ENCODE measurements at places on chromosomes 6 and 20.

- peak; percentile 65 for DNase-seq
Observed at GRCh38 chr6:34664256-34664971, 32.2 kb downstream of the ILRUN start.

DNA sequence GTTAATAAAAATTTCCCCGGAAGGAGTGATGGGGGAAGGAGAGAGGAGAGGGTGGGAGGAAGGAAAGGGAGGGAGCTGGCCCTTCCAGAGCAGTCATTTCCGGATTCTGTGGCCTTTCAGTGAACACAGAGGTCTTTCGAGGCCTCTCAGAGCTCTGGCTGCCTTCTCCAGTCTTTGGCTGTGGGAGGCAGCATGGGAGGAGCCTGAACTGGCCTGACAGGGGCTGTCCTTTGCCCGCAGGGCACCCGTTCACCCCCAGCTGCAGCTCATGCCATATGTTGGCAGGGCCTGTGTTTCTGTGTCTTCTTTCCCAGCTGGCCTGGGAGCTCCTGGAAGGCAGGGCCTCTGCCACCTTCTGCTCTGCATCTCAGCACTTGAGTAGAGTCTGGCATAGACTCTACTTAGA is 95.5 kb downstream of the PPP1R14C start:
- DNase-seq = no peak

GRCh38 chr6:38337819-38338465 is 301.8 kb downstream of the BTBD9 start:
- peak; percentile 87 for DNase-seq

DNA sequence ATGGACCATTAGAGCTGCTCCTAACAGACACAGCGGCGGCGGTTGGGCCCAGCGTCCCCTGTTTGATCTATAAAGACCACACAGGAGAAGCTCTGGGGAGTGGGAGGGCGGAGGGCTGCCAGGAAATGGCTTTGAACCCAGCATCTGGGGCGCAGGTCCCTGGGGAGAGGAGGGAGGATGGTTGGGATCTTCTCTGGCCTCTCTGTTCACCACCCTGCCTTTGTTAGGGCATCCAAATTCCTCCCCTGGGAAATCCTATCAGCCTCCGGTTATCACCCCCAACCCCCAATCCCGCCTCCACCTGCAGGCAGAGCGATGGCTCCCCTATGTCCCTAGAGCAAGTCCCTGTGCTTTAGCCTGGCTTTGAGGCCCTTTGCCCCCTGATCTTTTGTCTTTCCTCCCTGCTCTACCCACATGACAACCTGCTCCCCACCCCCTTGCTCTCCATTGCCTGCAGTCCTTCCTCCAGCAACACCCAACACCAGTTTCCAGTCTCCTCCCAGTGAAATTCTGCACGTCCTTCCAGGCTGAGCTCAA is 7.1 kb downstream of the XKR7 start:
- DNase-seq = no peak

DNA sequence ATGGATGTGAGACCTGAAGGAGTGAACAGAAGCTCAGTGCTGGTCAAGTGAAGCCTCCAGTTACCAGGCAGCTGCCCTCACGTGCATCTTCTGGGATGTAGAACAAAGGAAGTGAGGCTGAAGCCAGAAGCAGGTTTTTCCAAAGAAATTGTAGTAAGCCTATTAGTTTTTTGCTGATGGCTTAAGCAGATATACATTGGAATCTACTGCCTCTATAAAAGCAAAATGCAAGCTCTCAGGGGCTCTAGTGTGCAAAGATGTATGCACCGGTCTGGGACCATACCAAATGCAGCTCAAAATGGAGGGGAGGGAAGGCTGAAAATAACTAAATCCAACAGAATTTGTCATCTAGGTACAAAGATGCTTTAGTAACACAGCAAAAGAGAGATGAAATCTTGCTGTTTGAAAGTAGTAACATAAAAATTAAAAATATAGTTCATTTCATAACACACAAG is 77.0 kb downstream of the DTNBP1 start:
- no peak for DNase-seq

DNA sequence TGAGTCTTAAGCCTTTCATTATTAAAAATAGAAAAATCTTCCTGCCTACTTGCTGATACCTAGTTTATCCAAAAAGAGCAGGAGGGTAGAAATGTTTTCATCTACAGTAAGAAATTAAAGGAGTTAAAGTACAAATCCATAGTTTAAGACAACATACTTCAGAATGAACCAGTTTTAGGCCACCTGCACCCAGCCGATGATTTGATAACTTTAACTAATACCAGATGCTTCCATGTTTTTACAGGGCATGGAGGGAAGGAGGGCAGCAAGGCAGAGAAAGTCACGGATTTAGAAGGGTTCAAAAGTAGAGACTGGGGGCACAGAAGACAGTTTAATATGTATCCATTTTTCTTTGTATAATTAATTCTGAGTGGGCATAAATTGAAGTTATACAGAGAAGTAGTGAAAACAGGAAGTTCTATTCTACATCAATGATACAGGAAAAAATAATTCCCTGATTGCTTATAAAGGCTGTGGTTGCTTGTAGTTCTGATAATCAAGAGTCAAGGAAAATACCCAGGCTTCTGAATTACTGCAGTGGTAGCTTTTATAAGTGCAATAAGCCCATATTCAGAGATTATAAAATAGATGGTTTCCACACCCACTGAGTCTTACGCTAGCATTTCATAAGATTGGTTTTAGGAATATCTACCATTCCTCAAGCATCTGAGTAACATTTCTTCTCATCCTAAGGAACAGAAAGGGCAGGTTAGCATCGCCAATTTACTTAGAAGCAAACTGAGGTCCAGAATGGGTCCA is 72.0 kb downstream of the GMDS start:
- no peak for DNase-seq

DNA sequence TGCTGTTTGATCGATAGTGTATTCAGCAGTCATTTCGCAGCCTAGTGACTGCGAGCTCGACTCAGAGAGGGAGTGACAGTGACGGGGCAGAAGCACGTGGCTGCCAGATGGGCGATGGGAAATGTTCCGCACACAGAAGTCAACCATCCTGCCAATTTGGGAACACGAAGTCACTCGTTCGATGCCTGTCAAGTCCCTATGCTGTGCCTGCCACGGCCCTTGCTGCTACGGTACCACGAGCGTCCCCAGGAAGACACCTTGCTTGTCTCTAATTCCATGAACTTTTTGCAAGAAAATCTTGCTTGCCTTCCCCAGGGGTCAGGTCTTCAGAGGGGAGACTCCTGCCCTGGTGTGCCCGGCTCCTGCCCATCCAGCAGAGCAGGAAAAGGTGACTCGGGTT is 17.0 kb upstream of the STX16 start:
- DNase-seq = peak; percentile 26
